ENCODE measurements at places on chromosomes 6 and 20. TPM values are rescaled to one million over a fixed set of nuclear protein-coding genes. Genes with fewer than 3 reads are reported as not detected.

- peak; percentile 23 for DNase-seq
Measured at GRCh38 chr6:105799056-105799455, 287.1 kb upstream of the PRDM1 start.

Gene POM121L2
- total RNA-seq: not detected

Gene SMPDL3A
- 15.5 TPM for total RNA-seq

- no peak for DNase-seq
Measured at GRCh38 chr20:13336308-13337089, 115.4 kb downstream of the ISM1 start.

- DNase-seq: no peak
Measured at GRCh38 chr6:35304299-35304698, 6.7 kb downstream of the DEF6 start.
